ENCODE measurements at places on chromosomes 7 and 10.

DNA sequence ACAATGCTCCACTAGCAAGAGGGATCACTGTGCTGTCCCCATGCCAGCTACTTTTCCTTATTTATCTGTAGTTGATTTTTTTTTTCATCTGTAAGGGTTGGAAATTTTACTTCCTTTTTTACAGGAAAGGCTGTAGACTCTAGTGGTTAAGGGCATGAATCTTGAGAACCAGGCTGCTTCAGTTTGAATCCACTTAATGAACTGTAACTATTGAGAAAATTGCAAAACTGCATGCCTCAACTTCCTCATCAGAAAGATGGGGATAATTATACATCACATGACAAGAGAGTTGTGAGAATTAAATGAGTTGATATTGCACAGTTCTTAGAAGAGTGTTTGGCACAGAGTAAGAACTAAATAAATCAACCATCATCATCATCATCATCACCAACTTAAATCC is 106.4 kb upstream of the GSDME start:
- DNase-seq = no peak

DNA sequence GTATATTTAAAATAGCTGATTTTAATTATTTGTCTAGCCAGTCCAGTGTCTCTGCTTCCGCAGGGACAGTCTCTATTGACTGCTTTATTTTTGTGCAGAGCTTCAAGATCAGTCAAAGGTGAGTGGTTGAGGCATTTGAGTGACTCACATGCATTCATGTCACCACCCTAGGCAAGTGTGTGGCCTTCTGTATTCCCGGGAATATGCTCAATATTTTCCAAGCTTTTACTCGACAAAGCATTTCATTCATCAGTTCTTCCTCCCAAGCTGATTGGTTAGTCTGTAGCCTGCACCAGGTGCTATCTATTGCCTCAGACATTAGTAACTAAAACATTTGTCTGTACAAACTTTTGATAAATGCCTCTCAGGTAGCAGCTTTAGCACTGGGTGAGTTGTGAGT is 471.5 kb upstream of the NRG3 start:
- DNase-seq = no peak

DNA sequence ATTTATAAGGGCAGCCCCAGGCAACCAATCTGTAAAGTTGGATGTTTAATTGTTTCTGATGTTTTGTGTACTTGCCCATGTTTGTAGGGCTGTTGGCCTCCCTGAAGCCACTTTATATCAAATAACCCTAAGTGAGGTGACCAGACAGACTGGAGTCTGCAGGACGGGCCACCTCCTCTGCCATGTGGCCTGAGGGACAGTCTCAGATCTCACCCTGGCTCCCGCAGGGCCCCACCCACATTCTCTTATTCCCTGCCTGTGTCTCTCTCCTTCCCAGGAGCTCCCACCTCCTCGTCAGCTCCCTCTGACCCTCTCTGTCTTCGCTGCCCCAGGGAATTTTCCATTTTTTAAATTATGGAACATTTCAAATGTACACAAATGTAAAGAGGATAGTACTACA is 9.5 kb upstream of the C10orf71 start:
- no peak for DNase-seq

- no peak for DNase-seq
These were observed 121.7 kb downstream of the EVX1 start for GRCh38 chr7:27364344-27364758.

- DNase-seq = no peak
These were observed 118.9 kb downstream of the EVX1 start for GRCh38 chr7:27361522-27361921.

GRCh38 chr7:7321681-7322080 is 139.3 kb downstream of the C1GALT1 start:
- DNase-seq = no peak

GRCh38 chr7:157737151-157738065 is 400.6 kb downstream of the DNAJB6 start:
- no peak for DNase-seq

DNA sequence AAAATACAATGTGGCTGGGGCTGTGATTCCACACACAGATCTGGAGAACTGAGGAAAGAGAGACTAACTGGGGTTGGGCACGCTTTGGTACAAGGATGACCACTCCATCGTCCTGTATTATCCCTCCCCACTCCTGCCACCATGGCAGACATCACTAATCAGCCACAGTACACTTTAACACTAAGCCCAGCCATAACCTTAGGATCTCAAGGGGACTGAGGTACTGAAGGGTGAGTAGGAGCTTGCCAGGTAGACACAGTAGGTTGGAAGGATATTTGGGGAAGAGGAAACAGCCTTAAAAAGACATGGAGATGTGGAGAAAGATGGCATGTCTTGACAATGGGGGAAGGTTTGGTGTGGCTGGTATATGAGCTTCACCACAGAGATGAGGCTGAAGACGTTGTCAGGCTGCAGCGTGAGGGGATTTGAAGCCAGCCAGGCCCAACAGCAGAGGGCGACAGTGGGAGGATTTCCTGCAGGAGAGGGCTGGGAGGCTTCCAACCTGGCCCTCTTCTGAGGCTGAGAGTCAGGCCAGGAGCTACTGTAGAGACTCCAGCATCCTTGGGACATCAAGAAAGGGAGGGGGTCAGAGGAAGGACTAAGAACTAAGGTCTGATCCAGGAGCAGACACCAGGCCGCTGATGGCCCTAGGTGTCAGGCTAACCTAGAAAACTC is 58.6 kb upstream of the COL13A1 start:
- DNase-seq = no peak

DNA sequence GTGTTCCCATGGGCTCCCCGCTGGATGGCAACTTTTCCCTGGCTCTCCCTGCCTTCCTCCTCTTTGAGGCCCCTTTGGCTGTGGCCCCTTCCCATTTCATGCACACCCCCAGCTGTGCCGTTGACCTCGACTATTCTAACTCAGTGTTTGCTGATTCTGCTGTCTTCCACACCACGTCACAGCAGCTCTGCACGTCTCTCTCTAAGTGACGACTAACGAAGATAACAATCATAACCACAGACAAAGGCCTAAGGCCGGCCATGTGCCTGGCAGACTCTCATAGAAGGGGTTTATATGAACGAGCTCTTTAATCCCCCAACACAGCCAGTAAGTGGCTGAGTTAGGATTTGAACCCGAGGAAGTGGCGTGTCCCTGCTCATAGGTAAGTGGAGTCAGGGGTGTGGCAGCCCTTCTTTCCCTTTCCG is 151.5 kb upstream of the SHH start:
- DNase-seq = no peak

GRCh38 chr7:75916259-75916658 is 1.3 kb downstream of the POR start:
- DNase-seq = no peak

- DNase-seq = no peak
These were observed 43.1 kb downstream of the FEZF1 start for GRCh38 chr7:122261442-122261841.

- peak; percentile 61 for DNase-seq
These were observed 19.4 kb downstream of the KCNK18 start for GRCh38 chr10:117216611-117217195.

GRCh38 chr10:90319188-90319914 is 538.5 kb downstream of the HTR7 start:
- DNase-seq = no peak

GRCh38 chr7:45649560-45650346 is 75.6 kb downstream of the ADCY1 start:
- DNase-seq = no peak

DNA sequence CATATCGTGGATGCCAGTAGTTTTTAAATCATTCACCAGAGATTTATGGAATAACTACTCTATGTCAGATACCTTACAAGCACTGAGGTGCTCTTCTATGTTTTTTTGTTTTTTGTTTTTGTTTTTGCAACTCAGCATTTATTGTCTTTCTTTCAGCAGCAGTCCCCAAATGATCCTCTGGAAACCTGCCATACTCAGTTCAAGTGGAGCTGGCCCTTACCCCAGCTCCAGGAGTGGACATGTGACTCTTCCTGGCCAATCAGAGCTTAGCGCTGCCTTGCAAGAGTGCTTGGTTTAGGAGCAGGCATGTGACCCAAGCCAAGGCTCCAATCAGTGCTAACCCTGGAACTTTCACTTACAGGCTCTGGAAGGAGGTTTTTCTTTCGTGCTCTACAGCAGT is 356.6 kb upstream of the ZMIZ1 start:
- DNase-seq = no peak

GRCh38 chr10:35942057-35942456 is 300.0 kb upstream of the FZD8 start:
- no peak for DNase-seq

Measured in activated gamma-delta T cell treated with Interleukin-2 at 50 U/mL for 16 hours (primary cell).